ENCODE measurements at places on chromosomes 5 and 9.

DNA sequence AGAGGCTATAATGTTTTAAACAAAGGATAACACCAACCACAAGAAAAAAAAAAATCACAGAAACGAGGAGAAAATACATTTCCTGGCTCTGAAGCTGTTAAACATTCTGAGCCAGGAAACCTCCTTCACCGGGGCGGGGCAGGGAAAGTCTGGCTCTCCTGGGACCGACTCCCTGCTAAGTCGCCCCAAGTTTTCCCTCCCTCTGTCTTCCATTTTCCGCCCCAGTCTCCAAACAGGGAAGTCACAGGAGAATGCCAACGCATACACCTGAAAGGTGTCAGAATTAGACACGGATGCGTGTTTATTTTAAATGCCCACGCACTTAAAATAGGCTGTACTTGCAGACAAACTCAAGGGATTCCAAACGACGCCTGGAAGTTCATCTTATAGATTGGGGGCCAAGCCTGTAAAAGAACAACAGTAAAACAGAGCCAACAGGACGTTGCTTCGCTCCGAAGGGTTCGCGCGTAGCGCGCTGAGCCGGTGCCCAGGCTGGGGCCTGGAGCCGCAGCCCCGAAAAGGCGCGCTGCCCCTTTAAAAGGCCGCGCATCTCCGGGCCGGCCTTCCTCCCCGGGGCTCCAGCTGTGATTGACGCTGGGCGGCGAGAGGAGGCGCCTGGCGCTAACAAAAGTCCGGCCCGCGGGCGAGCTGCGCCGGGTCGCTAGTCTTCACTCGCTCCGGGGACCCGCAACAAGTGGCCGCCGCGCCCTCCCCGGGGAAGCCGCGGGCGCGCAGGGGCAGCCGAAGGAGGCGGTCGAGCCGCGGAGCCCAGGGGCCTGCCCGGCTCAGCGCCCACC lies at the start of gene FBXL7:
FBXL7 (plus strand) TSS at position 653 of the 797 bp plus-strand sequence.
- no peak for DNase-seq

DNA sequence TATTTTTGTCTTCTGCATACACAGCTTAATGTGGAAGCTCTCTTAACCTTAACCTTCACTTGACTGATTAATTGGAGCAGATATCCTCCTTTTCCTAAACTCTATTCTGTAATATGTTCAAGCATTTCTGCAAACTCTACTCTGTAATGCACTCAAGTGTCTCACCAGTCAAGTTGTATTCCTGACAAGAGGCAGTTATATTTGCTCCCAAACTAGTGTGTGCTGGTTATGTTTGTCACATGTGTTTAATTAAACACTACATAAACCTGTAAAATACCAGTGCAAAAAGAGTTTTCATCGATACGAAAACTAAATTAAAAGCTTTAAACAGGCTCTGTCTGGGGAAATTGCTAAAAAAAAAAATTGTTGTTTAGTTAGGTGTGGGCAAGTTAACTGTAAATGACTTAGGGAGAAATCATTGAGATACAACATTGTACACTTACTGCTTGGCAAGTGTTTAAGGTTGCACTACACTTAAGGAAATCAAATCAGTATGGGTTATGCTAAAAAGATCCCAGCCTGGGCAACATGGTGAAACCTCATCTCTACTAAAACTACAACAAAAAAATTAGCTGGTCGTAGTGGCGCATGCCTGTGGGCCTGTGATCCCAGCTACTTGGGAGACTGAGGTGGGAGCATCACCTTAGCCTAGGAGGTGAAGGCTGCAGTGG lies 6.7 kb downstream of the FAF2 start:
- no peak for DNase-seq

DNA sequence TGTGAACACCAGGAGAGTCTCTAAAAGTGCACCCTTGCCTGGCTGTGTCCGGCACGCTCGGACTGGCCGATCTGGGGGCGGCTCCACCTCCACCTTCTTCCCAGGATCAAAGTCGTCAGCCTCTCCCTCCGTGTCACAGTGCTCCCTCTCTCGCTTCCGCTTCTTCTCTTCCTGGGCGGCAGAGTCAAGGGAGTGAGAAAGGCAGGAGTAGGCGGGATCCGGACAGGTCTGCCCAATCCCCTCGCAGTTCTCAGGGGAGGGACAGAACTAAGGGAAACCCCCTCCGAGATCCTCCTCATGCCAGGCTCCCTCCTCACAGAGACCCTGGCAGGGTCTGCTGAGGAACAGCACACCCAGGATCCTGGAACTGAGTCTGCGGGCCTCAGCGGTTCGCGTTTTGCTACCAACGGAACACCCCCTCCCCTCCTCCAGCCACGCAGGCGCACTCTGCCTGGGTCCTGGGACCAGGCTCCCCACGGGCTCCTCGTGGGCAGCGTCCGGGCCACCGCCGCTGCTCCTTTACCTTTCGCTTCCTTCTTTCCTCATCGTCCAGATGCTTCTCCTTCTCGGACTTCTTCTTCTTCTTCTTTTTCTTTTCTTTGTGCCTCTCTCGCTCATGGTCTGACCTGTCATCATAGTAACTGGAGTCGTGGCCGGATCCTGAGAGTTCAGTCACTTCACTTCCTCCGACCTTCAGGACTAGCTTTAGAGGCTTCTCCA lies 1.3 kb downstream of the BRD9 start:
- DNase-seq, result no peak

DNA sequence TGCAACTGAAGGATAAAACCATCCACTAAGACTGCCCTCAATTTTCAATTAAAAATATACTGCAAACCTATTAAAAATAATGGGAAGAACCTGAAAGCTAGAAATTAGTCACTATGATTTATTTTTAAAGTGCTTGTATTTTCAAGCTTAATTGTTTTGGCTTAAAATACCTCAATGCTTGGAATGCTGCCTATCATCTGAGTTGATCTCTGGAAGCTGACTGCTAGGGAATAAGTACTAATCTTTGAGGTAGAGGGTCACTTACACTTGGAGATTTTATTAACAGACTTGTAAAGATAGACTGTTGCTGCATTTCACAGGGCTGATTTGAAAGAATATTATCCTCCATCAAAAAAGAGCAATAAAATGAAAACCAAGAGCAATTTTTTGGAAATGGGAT lies 6.2 kb downstream of the PCSK1 start:
- DNase-seq, result no peak

GRCh38 chr5:79505138-79505537 lies 8.8 kb downstream of the HOMER1 start:
- no peak for DNase-seq

DNA sequence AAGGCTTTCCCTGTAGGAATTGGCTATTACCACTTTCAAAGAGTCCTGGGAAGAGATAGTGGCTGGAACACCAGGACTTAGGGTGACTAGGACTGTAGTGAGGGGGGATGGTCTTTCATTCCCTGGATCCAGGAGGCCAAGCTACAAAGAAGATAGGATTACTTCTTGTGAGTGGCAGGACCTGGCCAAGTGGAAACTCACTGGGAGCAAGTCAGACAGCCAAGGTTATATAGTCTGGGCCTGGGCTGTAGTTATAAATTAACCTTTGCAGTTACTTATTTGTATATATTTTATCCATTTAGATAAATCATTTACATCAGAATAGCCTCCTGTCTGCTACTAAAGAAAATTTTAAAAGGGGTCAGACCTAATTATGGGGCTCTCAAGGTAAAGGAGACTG lies 124.3 kb downstream of the TLR4 start:
- no peak for DNase-seq

GRCh38 chr5:119179857-119180641 lies 109.2 kb downstream of the DMXL1 start:
- DNase-seq, result no peak

DNA sequence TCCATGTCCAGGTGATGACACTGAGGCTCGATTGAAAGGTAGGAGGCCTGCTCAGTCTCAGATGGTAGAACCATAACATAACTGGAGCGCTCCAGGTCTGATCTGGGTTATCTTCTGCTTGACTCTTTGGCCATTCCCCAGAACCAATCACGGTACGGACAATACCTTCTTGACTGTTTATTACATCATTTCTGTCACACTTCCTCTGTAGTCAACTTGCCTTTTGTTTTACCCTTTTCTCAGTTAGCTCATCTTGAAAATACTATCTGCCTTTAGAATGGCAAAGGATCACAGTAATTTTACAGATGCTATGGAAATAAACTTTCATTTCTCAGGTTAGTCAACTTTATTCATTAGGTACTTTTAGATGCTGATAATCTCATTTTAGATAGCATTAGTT lies 22.4 kb downstream of the GLRA1 start:
- no peak for DNase-seq

- DNase-seq, result no peak
These were observed 1.2 kb downstream of the TTC33 start for GRCh38 chr5:40754381-40755092.

- DNase-seq, result no peak
These were observed 442 bp downstream of the NEURL1B start for GRCh38 chr5:172641359-172642050.

- no peak for DNase-seq
These were observed 120.3 kb downstream of the CDC42SE2 start for GRCh38 chr5:131384173-131384572.

DNA sequence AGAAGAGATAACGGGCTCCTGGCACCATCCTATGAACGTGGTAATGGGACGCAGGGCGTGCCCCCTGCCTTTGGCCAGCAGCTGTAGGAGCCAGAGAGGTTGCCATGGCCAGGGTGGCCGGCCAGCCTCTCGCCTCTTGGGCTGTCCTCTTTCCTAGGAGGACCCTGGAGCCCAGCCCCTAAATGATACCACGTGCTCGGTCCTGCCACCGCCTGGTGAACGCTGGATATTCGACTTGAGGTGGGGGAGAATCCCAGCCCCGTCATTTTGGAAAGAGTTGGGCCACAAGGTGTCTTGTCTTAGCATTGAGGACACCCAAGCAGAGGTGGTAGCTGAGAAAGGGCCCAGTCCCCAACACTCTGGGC lies 391 bp upstream of the NRG2 start:
- DNase-seq, result no peak

DNA sequence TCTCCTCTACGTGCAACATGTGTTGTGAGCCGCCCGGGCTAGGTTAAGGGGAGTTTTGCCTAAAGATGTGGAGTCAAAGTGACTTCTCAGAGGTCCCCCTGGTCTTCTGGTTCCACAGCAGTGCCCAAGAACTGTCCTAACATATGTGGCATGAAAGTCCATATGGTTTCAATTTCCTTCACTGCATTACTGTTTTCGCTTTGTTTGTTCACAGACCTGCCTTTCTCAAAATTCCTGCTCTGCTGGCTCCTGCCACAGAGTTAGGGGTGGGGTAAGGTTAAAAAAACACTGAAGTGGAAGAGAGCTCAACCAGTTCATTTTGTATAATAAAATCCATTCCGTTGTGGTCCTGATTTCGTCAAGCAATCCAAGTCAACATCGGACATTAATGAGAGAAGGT lies 289.4 kb downstream of the DMAC1 start:
- DNase-seq, result no peak

- no peak for DNase-seq
These were observed 57.7 kb downstream of the MAPKAP1 start for GRCh38 chr9:125649315-125649714.

DNA sequence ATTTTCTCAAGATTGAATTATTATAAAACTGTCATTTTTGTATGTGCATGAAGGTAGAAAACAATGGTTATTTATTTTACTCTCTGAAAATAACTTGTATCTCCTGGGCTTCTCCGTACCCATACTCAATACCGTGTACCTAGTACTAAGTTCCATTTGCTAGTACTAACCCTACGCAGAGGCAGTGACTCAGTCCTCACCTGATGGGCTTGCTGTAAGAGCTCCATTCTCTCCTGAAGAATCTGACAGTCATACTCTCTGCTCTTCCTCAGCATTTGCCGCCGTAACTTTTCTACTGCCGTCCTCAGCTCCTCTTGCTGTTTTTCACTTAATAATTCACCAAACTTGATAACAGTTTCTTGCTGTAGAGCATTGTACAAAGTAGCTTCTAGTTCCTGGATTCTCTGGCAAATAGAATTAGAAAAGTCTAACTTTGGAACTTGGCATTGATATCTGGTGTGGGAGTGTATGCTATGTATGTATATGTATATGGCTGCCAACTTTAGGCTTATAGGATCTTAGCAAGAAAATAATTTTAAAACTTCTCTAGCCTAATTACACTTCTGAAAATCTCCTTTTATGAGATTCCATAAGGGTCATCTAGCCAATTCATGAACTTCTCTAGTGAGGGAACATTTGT lies 108.0 kb upstream of the DPYSL3 start:
- DNase-seq, result no peak

DNA sequence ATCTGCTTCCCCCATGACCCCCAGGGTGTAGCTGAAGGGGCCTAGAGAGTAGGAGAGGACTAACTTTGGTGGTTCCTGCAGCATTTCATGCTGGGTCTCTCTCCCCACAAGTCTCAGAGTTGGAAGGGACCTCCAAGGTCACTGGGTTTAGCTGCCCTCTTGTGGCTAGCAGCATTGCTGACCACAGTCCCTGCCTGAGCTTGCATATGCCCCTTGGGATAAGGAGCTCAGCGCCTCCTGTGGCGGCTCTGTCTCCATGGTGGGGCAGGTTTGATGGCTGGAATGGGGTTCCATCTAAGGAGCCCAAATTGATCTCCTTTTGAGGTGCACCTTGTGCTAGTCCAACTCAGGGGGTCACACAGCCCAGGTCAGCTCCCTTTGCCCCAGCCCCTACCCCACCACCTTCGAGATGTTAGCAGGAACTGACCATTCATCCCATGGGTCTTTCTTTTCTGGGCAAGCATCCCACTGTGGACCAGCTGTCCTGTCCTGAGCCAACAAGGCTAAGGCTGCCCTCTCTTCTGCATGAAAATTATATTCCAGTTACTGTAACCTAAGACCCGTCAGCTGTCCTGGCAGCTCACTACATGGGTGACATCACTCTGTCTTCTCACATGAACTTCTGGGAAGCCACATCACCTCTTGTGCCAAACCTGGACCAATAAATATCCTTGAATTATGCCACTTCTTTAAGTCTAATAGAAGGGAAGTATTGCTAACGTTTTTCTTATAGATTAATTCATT lies 196.2 kb downstream of the HSPA4 start:
- DNase-seq, result no peak

DNA sequence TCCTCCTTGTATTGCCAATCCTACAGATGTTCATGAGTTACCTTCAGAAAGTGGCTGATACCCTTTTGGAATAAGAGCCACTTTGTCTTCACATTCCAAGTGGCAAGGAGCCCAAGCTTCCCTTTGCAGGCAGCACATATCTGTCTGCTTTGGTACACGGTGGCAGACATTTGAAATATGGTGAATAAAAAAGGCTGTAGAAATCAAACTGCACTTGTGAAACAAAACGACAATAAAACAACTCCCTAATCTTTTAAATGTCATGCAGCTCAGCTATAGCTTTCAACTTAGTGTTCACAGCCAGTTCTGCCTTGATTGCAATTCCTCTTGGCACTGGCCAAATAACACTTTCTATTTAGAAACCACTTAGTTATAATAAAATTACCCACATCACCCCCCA lies 35.0 kb upstream of the DMAC1 start:
- DNase-seq, result no peak

- DNase-seq, result no peak
These were observed 23.8 kb downstream of the OGN start for GRCh38 chr9:92380603-92381002.

DNA sequence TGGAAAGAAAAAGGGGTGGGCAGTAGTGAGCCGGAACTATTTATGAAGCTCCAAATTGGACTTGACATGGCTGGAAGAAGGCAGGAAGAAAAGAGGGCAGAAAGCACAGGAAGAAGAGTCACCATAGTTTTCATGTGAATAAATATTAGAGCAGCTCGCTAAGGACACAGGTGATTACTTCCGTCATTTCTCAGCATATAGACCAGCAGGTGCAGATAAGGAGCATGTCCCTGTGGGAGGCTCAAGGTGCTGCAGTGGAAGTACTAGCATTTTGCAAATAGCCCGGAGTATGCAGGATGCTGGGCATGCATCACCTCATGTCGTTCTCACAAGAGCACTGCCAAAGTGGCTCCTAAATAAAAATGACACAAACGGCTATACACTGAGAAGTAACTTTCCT lies 71.3 kb upstream of the HTR4 start:
- DNase-seq, result no peak
